ENCODE measurements at places on chromosomes 1 and 21.

DNA sequence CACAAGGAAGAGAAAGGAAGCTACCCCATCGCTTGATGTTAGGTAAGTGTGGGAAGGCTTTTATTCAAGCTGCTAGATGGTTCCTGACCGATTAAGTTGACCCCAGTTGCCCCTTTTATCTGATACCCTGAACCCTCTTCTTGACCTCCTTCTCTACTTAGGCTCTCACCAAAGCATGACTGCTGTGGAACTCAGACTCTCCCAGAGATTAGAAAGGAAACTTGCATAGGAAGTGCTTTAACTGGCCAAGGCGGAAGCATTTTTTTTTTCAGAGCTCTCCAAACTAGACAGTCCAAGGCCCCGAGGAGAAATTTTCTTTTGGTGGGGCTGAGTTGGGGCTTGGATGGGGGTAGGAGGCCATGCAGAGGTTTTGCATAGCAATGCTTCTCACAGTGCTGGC lies 101.3 kb upstream of the USP24 start:
- no peak for DNase-seq

GRCh38 chr1:65360648-65361047 lies 51.3 kb downstream of the DNAJC6 start:
- no peak for DNase-seq

GRCh38 chr1:76928522-76928921 lies 61.2 kb downstream of the ST6GALNAC5 start:
- no peak for DNase-seq

DNA sequence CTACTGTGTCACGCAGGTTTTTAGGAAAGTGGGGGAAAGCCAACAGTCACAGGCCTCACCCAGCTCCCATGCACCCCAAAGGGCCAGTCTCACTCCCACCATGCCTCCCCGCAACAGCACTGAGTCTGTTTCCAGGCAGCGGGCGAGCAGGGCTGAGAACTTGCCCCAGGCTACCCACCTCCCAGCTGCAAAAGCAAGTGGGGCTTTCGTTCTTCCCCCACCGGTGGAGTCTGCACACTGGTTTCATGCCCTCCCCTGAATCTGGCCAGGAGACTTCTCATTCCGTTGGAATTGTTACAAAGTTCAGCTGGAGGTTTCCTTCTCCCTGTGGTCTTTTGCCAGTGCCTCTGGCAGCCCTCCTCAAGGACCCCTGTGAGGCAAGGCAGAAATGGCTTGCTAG lies 53.6 kb upstream of the KCNJ15 start:
- no peak for DNase-seq

DNA sequence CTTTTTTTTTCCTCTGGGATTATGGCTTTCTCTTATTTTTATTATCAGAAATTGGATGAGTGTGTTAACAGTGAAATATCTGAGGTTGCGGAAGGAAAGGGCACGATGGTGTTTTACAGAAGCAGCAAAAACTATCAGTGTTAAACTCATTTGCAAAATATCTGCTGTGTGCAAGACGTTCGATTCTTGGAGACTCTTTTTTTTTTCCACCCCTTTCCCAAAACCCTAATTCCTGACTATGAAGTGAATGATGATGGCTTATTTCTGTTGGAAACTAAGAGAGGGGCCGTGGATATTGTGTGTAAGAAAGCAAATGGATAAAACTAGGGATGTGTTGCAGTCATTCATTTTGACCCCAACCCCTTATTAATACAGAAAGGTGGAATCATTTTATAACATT lies 677 bp downstream of the NCAM2 start:
- no peak for DNase-seq
